ENCODE measurements at places on chromosomes 16 and 17.
A peak's percentile ranks its signal among the peaks of the same experiment; 100 is the strongest.

DNA sequence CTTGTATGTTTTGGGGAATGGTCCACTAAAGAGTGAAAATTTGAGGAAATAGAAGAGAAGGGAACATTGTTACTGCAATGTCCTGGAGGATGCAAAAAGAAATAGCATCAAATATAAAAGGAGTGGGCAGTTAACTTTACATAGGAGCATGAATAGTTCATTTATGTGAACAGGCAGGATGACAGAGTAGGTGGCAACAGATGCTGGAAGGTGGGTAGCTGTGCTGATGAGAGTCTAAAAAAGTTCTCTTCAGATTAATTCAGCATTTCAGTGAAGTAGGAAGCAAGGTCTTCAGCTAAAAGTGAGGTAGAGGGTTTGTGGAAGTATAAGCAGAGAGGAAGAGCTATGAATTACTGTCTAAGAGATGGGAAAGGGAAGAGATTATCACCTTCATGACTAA, 276.5 kb downstream of the KIF2B start:
- no peak for DNase-seq

- no peak for DNase-seq
Measured at GRCh38 chr17:49107211-49107557, 25.4 kb upstream of the B4GALNT2 start.

DNA sequence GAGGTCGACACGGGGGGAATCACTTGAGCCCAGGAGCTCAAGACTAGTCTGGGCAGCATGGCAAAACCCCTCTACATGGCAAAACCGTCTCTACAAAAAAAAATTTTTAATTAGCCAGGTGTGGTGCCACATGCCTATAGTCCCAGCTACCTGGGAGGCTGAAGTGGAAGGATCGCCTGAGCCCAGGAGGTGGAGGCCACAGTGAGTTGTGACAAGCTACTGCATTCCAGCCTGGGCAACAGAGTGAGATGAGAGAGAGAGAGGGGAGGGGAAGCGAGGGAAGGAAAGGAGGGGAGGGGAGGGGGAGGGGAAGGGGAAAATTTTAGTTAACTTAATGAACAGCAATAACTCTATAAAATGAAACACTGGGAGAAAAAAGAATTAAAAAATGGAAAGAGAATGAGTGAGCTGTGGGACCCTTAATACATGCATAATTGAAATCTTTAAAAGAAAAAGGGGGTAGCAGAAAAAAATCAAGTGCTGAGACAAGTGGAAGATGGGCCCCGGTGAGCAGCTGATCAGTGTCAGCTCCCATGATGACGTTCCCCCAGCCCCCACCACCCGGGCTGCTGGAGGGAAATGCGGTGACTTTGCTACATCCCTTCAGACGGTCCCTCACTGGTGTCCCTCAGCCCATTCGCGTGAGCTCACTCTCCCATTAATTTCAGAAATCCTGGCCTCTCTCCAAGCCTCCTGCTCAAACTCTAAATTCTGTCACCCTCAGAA, 2.7 kb downstream of the ASGR2 start:
- DNase-seq = no peak

- peak; percentile 93 for DNase-seq
Measured at GRCh38 chr17:7685533-7686221, 1.6 kb downstream of the TP53 start.

DNA sequence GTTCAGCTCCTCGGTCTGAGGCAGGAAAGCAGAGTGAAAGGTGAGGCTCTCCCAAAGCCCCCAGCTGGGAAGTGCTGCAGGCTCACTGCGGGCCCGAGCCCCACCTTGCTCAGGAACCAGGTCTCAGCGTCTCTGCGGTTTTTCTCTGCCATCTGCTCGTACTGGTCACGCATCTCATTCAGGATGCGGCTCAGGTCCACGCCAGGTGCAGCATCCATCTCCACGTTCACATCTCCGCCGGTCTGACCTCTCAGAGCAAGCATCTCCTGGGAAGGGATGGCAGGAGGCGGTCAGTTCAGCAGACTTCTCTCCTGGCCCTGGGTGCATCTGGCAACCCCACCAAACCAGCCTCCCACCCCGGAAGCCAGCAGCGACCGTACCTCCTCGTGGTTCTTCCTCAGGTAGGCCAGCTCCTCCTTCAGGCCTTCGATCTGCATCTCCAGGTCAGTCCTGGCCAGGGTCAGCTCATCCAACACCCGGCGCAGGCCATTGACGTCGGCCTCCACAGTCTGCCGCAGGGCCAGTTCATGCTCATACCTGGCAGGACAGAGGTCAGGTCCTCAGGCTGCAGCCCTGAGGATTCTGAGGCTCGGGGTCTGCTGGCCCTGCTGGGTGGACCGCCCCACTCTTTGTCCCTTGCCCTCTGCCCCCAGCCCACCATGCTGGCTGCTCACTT, 1.5 kb downstream of the KRT16 start:
- DNase-seq = no peak

- DNase-seq = peak; percentile 94
Measured at GRCh38 chr17:37608351-37609169, 658 bp downstream of the SYNRG start.

DNA sequence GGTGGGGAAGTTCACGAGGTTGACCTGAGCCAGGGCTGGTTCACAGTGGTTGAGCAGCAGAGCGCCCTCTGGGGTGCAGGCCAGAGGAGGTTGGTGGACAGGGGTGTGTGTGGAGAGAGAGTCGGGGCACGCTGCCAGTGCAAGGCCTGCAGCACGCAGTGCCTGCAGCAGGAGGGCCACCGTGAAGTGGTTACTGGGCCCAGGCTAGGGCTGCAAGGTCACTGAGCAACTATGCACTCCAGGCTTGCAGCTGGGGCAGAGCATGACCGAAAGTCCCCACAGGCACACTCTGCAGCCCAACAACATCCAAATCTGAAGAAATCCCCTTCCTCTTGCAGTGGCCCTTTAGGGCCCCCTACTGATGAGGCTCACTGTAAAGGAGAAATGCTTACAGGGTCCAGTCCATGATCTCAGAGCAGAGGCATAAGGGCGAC, 89.1 kb upstream of the NOL11 start:
- no peak for DNase-seq

DNA sequence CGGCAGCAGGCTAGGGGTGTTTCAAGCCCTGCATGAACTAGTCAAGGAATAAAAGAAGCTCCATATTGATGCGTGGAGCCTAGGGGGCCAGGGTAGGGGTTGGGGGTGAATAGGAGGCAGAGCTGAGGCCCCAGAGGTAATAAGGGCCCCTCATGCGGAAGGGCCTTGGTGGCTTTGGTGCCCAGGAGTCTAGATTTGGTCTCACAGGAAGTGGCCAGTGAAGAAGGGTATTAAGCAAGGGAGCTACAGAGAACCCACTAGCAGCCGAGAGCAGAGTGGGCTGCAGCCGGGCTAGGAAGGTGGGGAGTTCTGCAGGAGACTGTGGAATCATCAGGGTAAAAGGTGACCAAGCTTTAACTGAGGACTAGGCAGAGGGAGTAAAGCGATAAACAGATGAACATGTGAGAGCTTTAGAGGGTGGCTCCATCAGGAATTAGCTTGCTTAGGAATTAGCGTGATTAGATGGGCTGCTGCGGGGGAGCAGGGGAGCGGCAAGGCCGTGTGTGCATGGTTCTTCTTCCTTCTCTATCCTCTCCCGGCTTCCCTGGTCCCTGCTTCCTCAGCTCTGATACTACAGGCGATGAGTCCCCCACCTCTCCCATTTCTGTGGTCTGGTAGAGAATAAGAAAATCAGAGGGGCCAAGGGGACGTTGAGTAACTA, 9.8 kb downstream of the GNGT2 start:
- DNase-seq = no peak

GRCh38 chr16:709566-710499, 4.2 kb upstream of the FBXL16 start:
- peak; percentile 88 for DNase-seq

DNA sequence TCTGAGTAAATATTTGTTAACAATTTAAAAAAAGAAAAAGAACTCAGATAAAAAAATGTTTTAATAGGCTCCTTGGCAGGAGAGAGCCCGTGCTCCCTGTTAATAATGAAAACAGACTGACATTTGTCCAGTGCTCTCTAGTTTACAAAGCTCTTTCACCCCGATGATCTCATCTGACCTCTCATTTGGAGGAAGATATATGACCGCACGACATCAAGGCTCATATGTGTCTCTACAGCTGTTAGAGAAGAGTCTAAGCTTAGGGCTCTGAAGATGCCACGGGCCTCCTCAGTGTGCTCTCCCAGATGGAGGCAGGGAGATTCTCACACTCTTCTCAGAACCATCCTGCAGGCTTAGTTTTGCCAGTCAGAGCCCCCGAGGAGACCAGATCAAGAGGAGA, 280.8 kb upstream of the IRX5 start:
- DNase-seq = no peak

GRCh38 chr16:3640632-3641501, 13.6 kb upstream of the DNASE1 start:
- no peak for DNase-seq

GRCh38 chr16:8867216-8867931, 1.4 kb downstream of the CARHSP1 start:
- DNase-seq = peak; percentile 50

DNA sequence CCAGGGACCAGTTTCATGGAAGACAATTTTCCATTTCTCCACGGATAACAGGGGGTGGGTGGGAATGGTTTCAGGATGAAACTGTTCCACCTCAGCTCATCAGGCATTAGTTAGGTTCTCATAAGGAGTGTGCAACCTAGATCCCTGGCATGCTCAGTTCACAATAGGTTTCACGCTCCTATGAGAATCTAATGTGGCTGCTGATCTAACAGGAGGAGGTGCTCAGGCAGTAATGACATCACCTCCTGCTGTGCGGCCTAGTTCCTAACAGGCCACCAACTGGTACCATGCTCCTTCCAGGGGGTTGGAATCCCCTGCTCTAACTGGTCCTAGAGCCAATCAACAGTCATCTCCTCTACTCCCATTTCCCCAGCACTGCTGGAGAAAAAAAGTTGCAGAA, 19.9 kb downstream of the TEX14 start:
- DNase-seq = peak; percentile 23

GRCh38 chr16:81908466-81909262, 102.6 kb downstream of the SDR42E1 start:
- no peak for DNase-seq

DNA sequence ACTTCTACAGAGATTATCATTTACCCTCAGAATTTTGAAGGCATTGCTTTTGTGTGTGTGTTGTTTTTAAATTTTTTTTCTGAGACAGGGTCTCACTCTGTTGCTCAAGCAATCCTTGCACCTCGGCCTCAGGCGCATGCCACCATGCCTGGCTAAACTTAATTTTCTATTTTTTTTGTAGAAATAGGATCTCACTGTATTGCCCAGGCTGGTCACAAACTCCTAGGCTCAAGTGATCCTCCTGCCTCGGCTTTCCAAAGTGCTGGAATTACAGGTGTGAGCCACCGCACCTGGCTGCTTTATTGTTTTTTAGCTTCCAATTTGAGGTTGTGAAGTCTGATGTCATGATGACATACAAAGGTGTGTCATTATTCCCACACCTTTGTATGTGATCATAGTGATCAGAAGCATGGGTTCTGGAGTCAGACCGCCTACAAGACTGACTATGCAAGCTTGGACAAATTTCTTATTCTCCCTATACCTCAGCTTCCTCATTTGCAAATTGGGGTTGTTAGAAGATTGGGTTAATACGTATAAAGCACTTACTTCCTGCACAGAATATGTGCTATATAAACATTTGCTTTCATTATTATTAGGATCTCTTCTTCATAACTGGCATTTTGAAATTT, 5.8 kb downstream of the SEPHS2 start:
- DNase-seq = no peak

- DNase-seq = no peak
Measured at GRCh38 chr17:57407287-57408070, 151.2 kb downstream of the MSI2 start.

- no peak for DNase-seq
Measured at GRCh38 chr16:57127836-57128235, 35.5 kb downstream of the CPNE2 start.

DNA sequence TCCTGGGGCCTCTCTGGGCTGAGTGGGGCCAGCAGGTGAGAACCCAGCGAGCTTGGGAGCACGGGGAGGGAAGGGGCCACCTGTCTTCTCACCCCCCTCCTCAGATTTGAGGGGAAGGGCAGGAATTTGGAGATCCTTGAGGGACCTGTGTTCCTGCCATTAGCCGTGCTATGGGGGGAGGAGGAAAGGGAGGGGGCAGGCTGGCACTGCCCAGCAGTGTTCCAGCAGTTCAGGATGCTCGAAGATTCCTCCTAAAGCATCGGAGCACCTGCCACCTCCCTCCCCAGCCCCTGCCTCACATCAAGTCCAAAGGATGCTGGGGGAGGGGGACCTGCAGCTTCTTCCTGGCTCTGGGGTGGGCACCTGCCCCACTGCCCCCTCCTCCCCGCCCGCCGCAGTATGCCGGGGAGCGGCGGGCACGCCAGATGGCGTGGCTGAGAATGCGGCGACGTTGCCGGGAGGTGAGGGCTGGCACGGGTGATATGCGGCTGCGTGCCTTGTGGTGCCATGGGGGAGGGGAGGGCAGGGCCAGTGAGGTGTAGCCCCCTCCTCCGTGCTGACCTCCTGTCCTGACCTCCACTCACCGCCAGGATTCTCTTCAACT, 4.7 kb upstream of the NEUROD2 start:
- no peak for DNase-seq

GRCh38 chr17:31134576-31134975, 39.8 kb downstream of the NF1 start:
- DNase-seq = no peak

GRCh38 chr17:9408868-9409829, 166.5 kb downstream of the STX8 start:
- DNase-seq = no peak

DNA sequence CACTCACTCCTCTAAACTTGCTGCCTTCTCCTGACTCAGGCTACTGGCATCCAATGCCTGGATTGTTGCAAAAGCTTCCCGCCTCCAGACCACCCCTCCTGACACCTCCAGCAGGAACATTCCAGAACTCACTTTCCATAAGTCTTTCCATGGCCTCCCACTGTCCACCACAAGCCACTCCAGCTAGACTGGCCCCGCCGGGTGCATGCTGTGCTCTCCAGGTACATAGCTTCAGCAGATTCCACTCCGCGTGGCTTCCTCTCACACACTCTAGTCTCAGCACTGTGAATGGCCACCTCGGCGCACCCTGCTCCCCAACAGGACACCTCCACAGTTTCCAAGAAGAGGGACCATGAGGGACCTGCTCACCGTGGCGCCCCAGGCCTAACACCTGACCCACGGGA, 25.9 kb upstream of the FAAP100 start:
- DNase-seq = no peak

DNA sequence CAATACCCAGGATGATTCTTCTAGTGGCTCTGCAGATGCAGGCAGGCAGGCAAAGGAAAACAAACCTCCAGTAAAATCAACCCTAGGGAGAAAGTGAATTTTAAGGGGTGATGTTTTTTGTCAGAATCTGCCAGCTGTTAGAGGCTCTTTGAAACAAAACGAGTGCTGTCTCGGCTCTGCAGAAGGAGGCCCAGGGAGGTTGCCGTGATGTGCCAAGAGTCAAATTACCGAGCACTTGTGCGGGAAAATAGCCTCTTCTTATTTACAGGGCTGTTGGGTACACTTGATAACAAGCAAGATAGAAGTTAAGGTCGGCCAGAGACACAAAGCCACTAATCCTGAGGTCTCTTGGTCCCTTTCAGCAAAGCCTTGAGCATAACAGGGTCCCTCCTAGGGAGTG, 68.9 kb upstream of the EEF2KMT start:
- no peak for DNase-seq

Data from glutamatergic neuron (in vitro differentiated cells).